ENCODE measurements at places on chromosomes 7 and 10. TPM values are rescaled to one million over a fixed set of nuclear protein-coding genes. Genes with fewer than 3 reads are reported as not detected.

DNA sequence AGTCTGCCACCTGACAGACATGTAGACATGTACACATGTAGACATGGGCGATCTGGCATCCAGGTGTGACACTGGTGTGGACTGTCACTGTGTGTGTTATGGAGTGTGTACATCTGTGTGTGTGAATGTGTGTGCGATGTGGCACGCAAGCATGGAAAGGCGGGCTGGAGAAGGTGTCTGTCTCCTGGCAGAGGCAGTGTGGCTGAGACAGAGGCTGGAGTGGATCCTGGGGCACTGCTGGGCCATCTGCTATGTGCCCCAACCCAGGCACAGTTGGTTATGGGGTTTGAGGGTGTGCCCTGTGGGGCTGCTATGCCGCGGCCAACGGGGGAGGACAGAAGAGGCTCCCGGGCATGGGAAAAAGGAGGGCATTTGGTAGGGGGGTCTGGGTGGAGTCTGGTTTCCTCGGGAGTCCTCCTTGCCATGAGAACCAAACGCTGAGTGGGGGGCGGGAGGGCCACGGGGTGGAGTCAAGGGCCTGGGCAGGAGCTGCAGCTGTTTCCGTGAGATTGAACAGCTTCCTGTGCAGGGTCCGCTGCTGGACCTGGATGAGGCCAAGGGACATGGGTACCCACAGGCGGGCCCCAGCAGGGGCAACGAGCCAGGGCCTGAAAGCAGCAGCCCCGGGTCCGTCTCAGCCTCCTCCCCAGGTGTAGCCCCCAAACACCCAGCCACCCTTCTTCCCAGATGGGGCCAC lies 1.3 kb downstream of the ELN start:
- DNase-seq: no peak

- DNase-seq: peak; percentile 37
Measured at GRCh38 chr10:103111031-103111917, 81.8 kb downstream of the NT5C2 start.

GLI3 gene
- polyA plus RNA-seq: 7.3 TPM

DNA sequence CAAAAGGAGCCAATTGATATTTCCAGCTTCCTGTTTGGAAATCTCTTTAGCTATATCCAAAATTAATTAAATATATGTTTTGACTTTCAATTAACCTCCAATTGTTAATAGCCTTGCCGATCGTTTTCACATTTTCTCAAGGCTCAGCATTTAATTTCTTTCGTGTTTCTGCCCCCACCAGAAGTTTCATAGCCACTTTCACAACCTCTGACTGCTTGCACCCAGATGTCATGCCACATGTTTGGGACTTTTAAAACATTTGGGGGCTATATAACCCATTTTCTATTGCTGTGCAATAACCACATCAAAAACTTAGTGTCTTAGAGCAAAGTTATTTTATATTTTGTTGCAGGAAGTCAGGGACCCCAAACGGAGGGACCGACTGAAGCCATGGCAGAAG lies 510.6 kb upstream of the CNTNAP2 start:
- no peak for DNase-seq

DNA sequence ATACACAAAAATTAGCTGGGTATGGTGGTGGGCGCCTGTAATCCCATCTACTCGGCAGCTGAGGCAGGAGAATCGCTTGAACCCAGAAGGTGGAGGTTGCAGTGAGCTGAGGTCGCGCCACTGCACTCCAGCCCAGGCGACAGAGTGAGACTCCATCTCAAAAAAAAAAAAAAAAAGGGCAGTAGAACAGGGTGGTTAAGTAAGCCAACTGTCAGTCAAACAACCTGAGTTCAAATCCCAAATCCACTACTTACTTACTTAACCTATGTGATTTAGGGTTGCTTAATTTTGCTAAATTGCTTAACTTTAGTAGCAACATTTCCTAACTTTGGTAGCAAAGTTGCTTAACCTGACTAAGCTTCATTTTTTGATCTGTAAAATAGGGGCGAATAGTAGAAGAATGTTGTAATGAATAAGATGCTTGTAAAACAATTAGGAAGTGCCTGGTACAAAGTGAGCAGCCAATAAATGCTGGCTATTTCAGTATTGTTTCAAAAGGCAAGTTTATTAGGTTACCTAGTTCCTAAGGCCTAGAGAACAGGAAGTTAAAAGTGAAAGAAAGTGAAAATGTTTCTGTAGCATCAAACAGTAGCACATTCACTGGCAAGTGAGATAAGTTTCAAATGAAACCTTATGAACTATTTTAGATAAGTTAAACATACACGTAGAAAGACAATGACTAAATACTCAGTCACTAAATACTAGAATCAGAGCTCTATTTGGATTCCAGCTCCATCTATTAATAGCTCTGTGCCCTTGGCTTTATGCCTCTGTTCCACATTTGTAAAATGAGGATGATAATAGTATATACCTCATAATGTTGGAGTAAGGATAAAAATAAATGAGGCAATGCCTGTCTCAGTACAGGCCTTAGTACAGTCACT lies 64.3 kb downstream of the HOXA1 start:
- DNase-seq: peak; percentile 75

TUBB8 gene
- not detected for polyA plus RNA-seq

DNA sequence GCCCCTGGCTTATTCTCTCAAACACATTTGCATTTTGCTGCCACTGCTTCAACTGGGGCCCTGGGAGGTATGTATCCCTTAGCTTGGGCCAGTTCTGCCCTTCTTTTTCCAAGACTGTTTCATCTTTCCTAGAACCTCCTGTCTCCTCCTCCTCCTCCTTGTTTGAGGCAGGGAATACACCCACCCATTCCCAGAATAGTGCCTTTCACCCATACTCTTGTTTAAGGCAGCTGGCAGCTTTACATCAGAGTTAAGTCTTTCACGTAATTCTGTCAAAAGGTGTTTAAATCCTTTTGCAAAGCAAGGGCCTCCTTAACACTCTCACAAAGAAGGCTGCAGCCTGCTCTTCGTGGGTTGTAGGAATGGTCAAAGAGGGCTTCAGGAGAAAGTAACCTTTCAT lies 150.9 kb upstream of the AGK start:
- DNase-seq: no peak

CTAGE15 gene
- not detected for polyA plus RNA-seq

GRCh38 chr7:27399791-27400567 lies 157.4 kb downstream of the EVX1 start:
- DNase-seq: no peak

DNA sequence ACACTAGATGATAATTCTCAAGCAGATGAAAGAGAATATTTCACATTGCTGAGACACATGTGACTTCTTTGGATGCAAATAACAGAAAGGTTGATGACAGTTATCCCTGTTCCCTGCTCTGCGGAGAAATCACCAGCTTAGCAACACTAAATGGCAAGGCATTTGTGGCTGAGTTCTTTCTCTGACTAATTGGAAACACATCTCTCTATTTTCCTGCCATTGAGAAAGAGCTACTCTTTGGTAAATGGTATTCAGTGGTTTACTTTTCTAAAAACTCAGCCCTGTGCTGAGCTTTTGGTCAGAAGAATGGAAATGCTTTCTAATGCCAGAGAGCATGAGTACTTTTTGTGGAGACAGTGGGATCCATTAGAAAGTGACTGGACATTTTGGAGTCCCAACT lies 771.4 kb downstream of the LRMDA start:
- DNase-seq: peak; percentile 25

C10orf62 gene
- polyA plus RNA-seq: not detected

GRCh38 chr7:47400741-47401206 lies 181.1 kb downstream of the TNS3 start:
- DNase-seq: no peak

DNA sequence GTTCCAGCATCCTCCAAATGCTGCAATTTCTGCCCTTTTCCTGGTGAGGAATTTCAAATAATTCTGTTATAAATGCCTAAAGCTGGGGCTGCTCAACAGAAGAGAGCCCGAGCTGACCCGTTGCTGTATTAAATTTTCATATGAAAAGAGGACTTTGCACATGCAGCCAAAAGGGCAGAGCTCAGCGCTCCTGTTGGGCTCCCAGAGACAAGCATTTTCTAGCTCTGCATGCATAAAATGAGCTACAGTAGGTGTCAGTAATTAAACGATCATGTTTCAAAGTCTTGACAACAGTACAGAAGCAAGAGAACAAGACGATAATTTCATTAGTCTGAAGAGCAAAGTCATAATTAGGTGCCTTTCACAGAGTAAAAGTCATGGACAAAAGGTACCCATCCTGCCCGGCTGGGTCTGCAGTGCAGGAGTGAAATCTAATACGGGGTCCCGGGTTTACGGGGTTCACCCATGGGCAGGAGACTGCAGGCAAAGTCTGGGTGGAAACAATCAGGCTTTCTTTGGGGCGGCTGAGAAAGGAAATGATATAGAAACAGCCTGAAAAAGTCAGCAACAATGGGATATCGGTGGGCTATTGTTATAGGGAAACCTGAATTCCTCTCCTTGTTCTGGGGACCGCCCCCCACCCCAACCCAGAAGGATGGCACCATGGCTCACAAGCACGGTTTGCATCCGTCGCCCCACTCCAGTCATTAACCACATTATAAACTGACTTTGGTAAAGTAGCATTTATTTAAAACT lies 66.0 kb downstream of the EBF3 start:
- DNase-seq: no peak

- no peak for DNase-seq
Measured at GRCh38 chr10:75619635-75620034, 188.2 kb downstream of the LRMDA start.

- no peak for DNase-seq
Measured at GRCh38 chr7:75847707-75848106, 31.1 kb upstream of the RHBDD2 start.

DNA sequence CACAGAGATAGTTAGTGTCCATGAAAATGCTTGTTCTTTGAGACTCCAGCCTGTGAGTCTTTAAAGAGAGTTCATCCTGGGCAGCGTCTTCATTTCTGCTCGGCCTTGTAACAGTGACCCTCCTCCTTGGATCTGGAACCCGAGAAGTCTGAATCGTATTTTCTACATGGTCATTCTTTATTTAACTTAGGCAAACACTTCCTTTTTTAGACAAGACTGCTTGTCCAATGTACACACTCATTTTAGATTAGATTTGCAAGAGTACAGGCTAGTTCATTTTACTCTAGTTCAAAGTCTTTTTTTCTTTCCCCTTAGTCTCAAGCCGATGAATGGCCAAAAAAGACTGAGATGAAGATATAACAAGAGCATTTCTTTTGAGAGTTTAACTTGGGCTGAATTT lies 133.5 kb downstream of the CHN2 start:
- no peak for DNase-seq

DNA sequence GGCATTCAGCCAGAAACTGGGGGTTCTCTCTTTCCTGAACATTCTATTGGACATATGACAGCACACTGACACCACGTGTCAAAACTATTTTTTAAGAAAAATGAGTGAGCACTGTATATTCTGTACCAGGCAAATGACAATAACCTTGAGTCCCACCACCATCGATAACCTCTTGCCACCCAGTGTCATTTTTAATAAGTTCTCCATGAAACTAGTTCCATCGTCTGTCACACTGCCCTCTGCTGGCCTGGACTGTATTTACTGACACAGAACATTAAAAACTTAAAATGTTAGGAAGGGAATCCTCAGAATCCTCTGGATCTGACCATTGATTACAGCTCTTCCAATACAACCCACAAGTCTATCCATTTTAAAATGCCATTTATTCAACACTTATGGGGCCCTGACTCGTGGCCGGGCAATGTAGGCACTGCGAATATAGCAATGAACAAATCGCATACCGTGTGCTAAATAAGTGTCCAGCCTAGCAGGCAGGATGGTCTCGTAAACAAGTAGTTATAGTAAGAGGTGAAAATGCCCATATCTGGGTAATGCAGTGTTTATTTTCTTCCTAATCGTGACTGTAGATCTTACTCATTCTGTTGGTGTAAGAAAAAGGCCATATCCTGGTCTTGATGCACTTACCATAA lies 35.9 kb upstream of the CACNB2 start:
- peak; percentile 58 for DNase-seq

DNA sequence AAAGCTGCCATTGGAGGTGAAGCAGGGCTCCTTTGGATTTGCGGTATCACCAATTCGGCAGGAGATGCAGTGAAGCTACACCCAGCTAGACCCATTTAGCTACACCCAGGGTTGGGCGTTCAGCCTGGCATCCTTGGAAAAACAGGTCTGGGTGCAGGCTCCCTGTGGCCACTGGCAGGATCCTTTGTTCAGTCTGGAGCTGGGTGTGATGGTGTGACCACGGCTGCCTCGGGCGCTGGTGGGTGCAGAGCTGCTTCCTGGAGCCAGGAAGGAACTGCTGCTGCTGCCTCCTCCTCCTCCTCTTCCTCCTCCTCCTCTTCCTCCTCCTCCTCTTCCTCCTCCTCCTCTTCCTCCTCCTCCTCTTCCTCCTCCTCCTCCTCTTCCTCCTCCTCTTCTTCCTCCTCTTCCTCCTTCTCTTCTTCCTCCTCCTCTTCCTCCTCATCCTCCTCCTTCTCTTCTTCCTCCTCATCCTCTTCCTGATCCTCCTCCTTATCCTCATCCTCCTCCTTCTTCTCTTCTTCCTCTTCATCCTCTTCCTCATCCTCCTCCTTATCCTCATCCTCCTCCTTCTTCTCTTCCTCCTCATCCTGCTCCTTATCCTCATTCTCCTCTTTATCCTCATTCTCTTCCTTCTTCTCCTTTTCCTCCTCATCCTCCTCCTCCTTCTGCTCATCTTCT lies 84.0 kb downstream of the GRK5 start:
- no peak for DNase-seq

DNA sequence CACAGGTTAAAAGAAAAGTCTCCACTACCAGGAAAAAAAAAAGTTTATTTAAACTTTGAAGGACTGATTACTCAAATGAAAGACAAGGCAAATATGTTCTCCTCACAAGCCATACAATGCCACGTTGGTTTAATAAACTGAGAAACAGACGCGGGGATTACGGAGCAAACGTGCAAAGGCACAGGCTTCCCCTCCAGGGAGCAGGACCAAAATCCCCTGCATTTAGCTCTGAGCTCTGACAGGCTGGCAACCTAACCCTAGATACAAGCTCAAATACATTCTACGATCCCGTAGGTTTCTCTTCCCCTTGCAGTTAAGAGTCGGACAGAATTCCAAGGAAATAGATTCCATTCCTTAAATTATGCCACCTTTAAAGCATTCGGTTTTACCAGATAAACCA lies 7.7 kb upstream of the GRB10 start:
- no peak for DNase-seq

DNA sequence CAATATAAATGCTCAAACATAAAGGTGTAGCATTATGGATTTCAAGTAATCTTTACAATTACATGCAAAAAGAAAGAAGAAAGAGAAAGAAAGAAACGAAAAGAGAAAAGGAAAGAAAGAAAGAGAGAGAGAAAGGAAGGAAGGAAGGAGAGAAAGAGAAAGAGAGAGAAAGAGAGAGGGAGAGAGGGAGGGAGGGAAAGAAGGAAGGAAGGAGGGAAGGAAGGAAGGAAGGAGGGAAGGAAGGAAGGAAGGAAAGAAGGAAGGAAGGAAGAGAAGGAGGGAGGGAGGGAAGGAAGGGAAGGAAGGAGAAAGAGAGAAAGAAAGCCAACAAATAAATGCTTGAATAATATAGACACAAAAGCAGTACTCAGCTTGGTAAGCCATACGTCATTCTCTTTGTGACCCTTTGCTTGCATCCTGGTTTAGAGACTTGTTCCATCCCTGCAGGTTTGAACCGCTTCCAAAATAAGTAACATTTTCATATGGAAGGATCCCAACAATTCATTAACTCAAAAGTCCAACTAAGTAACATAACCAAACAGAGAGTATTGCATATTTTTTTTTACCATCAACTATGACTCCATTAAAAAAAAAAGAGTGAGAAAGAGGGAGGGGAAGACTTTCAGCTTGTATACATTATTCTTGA lies 95.8 kb downstream of the SEMA3D start:
- DNase-seq: no peak

GRCh38 chr7:147804032-147804431 lies 786.5 kb upstream of the C7orf33 start:
- DNase-seq: no peak

GRCh38 chr10:118701529-118702323 lies 53.0 kb downstream of the CACUL1 start:
- DNase-seq: peak; percentile 34

- DNase-seq: no peak
Measured at GRCh38 chr10:27481486-27481885, 22.6 kb upstream of the RAB18 start.

Data from fibroblast of lung (primary cell).